Chondrocyte (in vitro differentiated cells): ENCODE measurements at places on chromosomes 1 and 21.

DNA sequence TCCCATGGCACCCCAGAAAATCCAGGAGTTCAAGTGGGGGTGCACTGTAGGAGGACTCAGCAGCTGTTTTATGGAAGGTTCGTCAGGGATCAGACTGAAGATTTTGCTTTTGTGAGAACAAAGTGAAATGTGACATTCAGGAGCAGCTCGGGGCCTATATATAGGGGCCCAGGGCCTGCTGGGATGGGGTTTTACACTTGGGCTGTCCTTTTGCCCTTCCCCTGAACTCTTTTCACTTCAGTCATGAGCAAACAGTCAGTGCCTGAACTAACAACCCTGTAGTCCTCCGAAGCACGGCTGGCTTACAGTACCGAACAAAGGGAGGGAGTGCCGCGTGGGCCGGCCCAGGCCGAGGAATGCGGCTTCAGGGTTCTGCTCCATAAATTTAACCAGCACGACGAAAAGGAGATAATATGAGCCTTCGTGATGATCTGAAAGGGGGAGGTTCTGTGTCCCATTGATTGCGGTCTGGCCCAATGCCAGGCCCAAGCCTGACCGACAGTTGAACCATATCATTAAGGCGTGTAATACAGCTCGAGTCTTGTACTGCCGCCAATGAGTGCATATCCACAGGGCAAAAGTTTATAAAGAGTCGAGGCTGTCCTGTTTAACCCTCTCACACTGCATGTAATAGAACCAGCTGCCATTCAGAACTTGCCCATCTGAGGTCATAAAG lies 139.9 kb downstream of the DHRS3 start:
- no peak for DNase-seq

- DNase-seq: no peak
These were observed 57.7 kb upstream of the COA6 start for GRCh38 chr1:234315588-234315987.

GRCh38 chr1:111593403-111594305 lies 25.9 kb upstream of the RAP1A start:
- DNase-seq: no peak

GRCh38 chr1:231936983-231937775 lies 310.6 kb downstream of the DISC1 start:
- DNase-seq: no peak

GRCh38 chr1:203187304-203187685 lies 791 bp upstream of the CHI3L1 start:
- DNase-seq: no peak

DNA sequence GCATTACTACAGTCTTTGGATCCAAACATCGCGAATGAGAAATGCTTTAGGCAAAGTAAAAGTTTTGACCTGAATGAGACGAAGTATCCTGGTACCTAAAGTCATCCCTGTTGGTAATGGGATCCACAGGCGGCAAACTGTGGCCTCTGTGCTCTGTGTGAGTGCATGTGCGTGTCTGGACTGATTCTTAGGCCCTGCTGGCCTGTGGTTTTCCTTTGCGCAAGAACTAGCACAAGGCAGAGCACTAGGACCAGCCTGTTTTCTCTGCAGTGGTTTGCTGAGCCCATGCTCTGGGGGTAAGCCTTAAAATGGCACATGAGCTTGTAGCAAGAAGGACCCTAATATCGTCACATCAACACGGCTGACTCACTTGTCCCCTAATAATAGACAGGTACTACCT lies 251.2 kb downstream of the DSCAM start:
- DNase-seq: no peak

DNA sequence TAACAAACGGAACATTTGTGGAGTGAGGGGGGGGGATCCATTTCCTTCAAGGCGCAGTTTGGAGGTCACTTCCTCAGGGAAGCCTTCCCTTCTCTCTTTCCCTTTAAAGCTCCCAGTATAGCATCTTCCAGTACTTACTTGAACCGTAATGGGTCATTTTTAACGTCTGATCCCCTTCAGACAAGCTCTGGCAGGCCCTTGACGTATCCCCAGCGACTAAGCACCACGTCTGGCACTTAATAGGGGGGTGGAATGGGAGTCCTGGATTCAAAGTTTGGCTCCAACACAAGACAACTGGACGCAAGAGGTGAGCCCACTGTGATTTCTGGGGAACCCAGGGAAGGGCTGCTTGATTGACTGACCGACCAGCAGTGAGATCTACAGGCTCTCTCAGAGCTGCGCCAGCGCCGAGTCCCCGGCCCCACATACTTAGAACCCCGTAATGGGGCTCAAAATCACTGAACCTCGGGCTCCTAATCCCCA lies 441 bp downstream of the YARS1 start:
- DNase-seq: no peak

DNA sequence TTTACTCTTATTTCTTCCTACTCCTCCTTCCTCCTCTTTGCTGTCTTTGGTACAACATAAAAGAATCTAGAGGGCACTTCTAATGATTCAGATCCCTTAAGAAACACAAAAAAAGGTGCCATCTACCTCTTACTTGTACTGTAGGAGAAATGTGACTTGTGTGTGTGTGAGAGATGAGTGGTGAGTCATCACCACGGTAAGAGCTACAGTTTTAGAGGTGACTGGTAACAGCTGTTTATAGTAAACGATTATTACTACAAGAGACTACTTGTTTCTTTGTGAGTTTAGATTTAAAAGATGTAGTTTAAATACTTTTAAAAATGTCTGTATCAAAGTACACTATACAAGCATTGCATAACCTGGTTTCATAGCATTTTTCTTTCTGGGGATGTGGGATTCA lies 40.4 kb downstream of the SLC35D1 start:
- DNase-seq: no peak

DNA sequence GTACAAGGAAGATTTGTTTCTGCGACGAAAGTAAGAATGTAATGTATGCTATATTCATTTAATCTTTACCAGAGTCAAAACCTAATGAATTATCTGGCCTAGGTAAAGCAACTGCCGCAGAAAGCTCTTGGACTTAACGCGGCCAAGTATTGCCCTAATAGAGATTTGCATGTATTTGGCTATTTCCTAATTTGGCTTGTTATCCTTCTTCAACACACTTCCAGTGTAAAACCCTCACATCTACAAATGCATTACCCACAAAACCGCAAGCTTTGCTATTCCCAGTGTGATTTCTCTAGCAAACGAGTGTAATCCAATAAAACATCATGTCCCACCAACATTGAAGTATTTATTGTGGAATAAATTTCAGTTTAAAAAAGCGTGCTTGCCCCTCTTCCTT lies 123.8 kb upstream of the LMO4 start:
- DNase-seq: no peak

DNA sequence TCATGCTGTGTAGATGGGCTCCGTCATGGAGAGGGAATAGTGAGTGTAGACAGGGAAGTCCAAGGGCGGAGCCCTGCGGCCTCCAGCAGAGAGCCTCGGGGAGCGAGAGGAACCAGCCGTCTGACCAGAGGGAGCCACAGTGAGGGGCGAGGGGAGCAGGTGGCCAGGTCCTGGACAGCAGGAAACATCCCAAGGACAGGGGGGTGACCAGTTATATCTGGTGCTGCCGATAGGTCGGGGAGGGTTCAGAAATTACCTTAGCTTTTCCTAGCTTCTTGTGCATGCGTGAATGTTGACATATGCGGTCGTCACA lies 46.5 kb downstream of the TRAPPC10 start:
- DNase-seq: no peak

DNA sequence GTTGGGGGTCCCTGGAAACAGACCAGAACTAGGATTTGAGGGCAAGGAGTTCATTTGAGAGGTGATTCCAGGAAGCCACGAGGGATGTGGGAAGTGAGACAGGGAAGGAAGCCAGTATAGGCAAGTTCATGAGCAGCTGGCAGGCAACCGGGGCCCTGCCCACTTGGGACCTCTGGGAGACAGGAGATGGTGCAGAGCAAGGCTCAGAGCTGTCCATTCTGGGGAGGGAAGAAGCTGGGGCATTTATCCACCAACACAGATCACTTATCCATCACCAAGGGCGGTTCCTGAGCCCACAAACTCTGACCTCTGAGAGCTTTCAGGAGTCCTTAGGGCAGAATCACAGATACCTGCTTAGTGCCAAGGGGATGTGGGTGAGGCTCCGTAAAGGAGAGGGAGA lies 16.8 kb downstream of the EDN2 start:
- DNase-seq: no peak

DNA sequence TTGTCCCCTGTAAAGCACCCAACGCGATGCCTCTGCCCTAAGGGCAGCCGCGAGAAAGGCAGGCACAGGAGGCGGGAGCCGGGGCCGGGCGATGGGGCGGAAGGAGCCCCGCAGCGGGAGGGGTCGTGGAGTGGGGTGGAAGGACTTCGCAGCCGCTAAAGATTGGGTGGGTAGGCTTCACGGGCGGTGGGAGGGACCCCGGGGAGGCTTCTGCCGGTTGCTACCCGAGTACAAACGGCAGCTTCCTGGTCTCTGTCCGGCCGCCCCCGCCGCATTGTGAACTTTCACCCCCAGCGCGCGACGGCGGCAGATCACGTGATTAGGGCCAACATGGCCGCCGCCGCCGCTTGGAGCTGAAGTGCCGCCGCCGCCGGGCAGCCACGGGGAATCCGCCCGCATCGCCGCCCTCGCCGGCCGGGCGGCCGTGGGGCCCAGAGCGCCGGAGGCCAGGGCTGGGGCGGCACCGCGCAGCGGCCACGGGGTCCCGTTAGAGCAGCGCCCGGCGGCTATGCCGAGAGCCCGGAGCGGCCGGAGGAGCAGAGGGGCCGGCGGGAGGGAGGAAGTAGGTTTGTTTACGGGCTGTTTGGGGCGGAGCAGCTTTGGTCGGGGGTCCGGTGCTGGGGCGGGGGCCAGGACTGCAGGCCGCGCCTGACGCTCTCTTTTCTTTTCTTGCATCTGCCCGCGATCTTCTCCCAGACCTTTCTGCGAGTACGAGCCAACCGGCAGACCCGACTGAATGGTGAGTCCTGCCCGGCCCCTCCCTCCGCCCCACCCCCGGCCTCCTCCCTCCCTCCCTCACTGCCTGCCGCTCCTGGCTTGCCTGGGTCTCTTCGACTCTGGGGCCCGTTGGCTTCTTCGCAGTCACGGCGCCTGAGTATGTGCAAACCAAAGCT lies 42.4 kb downstream of the TMEM53 start:
- peak; percentile 96 for DNase-seq

DNA sequence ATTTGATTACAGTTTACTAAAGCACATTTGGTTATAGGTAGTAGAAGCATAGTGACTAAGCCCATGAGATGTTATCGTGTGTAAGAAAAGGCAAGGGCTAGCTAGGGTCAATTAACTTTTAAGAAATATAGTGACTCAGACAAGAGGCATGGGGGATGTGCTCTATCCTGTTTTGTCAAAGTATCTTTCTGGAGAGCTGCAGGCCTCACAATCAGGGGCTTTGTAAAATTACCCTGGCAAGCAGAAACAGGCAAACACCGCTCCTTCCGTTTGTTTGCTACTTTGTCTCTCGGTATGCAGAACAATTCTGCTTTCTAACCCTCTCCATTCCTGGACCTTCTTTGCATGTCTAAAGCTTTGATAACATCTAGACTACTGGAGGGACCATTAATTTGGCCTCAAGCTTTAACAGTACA lies 26.1 kb upstream of the ZNF697 start:
- DNase-seq: no peak

DNA sequence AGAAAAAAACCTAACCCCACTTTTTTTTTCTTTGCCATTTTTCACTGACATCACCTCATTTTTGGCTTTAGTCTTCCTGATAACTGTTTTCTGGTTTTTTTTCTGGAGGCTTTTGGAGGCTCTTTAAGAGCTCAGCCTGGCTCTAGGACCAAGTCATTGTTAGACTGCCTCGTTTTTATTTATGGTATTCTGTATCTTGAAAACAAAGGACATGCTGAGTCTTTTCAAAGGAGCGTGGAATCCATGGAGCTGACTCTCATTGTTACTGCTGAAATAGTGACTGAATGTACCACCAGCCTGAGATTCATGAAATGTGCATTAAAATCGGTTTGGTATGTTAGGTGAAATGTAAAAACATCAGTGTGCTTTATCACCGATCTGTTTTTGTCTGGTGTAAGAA lies 28.0 kb downstream of the RASAL2 start:
- no peak for DNase-seq

DNA sequence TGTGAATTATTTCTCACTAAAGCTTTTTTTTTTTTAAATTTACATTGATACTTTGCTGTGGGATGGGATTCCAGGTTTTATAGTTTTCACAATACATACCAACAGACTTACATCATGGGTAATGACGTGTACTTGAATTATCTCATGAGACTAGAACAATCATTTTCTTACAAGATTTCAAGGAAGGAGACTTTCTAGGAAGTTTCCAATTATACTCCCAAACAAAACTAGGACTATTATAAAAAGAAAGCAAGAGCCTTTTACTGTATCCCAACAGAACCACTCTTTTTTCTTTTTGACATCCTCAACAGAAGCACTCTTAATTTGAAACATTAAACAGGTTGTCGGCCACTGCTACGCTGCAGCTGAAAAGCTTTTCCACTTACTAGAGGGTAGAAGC lies 48.7 kb downstream of the TESK2 start:
- DNase-seq: no peak

GRCh38 chr21:43974791-43975468 lies 37.2 kb upstream of the TRAPPC10 start:
- no peak for DNase-seq

DNA sequence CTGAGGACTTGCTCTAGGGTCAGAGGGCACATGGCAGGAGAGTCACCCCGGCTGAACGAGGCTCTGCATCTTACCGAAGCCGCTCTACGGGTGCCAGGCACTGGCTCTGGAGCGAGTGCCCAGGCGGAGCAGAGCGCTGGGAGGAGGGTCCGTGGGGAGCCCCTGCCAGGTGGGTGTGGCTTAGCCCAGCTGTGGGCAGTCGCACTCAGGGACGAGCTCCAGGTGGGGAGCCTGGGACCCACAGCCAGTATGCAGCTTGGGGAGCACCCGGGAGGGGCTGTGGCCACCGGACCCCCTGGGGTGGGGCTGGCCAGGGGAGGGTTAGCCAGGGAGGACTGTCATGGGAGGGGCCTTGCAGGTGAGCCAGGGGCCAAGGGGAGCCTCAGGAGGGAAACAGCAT lies 3.8 kb downstream of the AGRN start:
- DNase-seq: no peak

DNA sequence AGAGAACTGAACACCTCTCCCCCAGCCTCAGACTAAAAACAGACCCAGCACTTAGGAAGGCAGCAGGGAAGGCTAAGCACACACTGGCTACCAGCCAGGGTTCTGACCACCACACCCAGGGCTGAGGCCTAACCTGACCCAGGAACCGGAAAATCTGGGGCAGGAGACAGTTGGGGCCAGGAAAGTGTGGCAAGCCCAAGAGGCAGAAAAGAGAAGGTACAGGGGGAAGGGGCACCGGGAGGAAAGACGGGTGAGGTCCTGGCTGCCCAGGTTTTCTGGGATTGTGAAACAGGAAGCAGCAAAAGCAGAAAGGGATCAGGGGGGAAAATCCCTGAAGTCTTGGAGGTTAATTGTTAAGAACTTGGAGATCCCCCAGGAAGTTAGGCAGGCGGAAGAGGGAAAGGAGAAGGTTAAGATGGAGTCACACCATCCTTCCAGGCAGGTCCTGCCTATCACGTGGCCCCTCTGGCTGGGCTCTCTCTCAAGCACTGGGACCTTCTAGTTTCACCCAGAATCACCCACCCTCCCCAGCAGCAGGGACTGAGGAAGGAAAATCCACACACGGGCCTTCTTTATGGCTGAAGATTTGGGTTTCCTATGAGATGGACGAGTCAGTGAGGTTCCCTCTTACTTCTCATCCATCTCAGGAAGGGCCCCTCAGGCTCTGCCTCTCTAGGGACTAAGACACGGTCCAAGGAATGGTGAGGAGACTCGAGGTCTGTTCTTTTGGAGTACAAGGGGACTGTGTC lies 2.6 kb downstream of the HDGF start:
- peak; percentile 50 for DNase-seq

- DNase-seq: no peak
These were observed 12.3 kb downstream of the ID3 start for GRCh38 chr1:23546897-23547584.

- DNase-seq: no peak
These were observed 25.5 kb upstream of the RBBP5 start for GRCh38 chr1:205147191-205147835.
